ENCODE measurements at places on chromosomes 7 and 10.

DNA sequence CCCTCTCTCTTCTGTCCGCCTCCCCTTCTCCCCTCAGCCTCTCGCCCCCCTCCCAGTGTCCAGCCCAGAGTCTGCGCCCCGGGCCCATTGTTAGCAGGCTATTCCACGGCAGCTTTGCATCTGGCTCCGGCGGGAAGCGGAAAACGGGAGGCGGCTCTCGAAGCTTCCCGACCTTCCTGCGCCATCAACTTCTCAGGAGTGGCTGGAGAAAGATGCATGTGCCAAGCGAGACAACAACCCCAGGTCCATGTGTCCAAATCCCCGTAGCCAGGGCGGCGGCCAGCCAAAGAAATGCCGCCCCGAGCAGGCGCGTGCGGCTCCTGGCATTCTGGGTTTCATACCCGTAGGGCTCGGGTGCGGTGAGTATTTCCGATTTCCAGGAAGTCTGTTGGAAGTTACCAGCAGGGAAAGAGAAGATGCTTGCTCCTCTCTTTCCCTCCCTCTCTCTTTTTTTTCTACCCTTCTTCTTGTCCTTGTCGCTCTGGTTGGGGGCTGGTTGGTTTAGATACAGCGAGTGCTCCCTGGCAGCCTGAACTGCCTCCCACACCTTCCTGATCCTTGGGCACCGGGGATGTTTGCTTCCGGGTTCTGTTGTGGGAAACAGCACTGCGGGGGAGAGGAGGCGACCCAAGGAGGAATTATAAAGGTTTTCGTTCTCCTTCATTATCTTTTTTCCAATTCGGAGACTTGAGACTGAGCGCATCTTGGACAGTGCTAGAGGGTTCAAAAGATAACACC is 1.2 kb upstream of the HOXA2 start:
- DNase-seq: no peak

DNA sequence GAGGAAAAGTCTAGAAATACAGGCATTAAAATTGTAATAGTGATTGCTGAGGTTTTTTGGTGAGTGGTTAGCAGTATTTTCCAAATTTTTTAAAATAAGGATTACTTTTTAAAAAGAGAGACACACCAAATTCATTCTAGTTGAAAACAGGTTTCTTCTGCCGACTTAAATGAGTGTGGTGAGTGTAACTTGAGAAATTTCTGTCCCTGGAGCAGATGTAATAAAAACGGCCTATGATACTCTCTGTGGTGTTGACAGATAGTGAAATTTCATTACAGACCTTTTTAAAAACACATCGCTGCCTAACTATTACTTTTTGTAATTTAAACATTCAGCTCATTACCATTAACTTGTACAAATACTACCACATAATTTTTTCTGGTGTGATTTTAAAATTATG is 90.1 kb downstream of the CYP51A1 start:
- no peak for DNase-seq

- DNase-seq: no peak
Measured at GRCh38 chr7:27680610-27681009, 17.9 kb upstream of the HIBADH start.

- no peak for DNase-seq
Measured at GRCh38 chr10:61669849-61670248, 7.1 kb downstream of the CABCOCO1 start.

DNA sequence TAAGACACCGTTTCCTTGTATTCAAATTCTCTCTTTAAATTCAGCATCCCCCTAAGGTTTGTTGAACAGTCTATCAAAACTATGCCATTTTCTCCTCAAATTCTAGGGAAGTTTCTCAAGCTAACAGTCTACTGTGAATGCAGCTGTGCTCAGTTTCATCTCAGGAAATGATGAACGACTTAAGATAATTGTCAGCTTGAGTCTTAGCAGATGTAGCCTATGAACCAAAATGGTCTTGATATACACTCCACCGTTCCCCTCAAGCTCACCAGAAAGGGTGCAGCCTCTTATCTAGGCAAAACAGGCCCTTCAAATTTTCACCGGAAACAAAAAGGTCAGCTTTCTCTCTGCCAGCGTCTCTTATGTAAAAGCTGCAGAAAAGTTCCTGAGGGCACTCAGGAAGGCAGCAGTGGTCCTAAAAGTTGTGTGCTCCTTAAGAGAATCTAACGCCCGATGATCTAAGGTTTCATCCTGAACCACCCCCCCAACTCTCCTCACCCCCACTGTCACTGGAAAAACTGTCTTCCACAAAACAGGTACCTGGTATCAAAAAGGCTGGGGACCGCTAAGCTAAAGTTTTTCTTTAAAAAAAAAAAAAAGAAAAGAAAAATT is 2.1 kb downstream of the DNAJC9 start:
- no peak for DNase-seq

- no peak for DNase-seq
Measured at GRCh38 chr10:103480521-103480920, 1.5 kb upstream of the CALHM3 start.

- no peak for DNase-seq
Measured at GRCh38 chr7:50181081-50181480, 88.0 kb upstream of the ZPBP start.

All from NCI-H446 treated with DMSO at 0.1 percent for 48 hours (cell line).